ENCODE measurements at places on chromosomes 5 and 9.

DNA sequence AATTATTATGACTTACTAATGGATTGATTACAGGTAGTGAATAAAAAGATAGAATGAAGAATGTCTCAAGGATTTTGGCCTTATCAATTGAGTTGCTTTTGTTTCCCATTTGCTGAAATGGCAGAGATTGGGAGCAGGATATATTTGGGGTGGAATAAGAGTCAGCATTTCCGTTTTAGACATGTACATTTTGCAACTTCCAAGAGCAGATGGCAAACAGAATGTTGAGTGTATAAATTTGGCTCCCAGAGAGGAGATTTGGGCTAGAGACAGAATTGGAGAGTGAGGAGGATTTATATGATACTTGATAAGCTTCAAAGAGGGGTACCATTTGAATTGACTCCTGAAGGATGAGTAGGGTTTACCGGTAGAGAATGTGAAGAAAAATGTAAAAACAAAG, 437.9 kb upstream of the PAPPA start:
- no peak for DNase-seq

GRCh38 chr9:127035948-127036347, 86.5 kb downstream of the ANGPTL2 start:
- no peak for DNase-seq

DNA sequence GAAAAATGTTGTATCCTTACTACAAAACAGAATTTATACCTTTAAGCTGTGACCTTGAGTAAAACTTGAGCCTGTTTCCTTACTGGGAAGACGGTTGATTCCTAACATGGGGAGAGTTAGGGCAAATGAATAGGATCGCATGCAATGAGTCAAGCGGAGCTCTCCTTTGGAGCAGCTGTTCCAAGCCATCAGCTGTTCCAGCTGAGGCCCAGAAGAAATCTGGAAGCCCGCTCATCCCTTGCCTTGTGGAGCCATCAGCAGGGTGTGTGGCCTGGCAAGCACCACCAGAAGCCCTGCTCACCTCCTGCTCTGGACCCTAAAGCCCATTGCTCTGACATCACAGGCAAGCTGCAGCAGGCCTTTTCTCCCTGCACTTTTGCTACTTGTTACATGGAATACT, 8.0 kb downstream of the KIAA1191 start:
- no peak for DNase-seq

GRCh38 chr9:35074141-35074540, 1.7 kb upstream of the VCP start:
- DNase-seq: no peak

- no peak for DNase-seq
Observed at GRCh38 chr5:2385818-2386217, 365.7 kb downstream of the IRX2 start.

DNA sequence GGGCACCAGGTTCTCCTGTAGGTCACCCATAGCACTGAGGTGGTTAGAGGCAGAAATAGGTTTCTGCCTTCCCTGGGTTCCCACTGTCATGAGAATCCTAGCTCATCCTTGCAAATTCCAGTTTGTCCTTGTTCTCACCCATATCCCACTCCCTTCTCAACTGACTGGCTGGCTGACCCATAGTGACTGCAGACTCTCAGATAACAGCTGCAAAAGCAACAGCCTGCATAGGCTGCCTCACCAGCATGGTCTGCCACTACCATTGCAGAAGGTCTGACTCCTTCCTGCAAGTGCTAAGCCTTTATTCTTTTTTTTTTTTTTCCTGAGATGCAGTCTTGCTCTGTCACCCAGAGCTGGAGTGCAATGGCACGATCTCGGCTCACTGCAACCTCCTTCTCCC, 194.0 kb downstream of the SEMA6A start:
- DNase-seq: no peak

GRCh38 chr5:13708432-13708831, 236.1 kb downstream of the DNAH5 start:
- DNase-seq: no peak

GRCh38 chr5:79890930-79891249, 100.2 kb downstream of the MTX3 start:
- DNase-seq: no peak

DNA sequence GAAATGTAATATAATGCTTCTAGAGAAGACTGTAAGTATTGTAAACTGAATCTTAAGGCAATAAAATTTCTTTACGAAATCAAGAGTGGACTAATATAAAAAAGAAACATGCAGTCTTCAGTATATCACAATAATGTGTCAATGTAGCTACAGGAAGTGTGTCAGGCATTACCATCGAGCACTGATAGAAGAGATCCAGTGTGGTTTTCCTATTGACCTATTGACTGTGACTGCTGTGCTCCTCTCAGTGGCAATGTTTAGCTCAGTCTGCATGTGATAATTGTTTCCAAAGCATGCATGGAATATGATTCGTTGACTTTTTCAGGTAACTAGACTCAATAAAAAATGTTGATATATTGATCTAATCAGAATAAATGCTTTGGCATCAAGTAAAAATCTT, 20.3 kb upstream of the PCSK1 start:
- no peak for DNase-seq

- peak; percentile 17 for DNase-seq
Observed at GRCh38 chr5:137891849-137892248, 2.6 kb downstream of the PKD2L2 start.

DNA sequence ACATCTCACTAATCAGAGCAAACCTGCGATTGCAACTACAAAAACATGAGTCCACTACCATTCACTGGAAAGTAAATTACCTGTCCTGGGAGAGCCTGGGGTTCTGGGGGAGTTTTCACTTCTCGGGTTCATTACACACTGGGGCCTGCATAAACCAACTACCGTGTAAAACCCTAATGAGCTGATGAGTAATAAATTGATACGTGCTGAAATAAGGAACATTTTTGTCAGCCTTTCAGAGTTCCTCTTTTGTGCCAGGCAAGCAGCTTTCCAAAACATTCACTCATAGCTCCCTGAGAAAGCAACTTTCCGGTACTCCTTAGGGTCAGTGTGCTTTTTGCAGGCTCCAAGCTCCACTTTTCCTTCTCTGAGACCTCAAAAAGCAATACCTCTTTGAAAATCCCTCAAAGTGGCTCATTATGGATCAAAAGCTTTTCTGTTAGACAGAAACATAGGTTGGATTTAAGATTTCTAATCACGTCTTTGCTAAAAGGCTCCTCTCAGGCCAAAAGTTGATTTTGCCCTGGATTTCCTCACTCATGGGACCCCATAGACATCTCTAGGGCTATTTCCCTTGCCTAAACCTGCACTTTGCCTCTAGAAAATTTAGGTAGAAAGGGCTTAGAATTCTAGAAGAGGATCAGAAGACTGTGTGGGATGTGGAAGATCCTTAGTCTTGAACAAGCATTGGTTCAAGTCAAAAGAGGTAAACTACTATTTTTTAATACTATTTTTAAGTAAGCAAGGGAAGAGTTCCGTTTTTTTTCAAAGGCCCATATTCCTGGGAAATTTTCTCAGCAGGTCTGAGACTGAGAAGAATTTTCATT, 74.8 kb downstream of the ST8SIA4 start:
- no peak for DNase-seq

DNA sequence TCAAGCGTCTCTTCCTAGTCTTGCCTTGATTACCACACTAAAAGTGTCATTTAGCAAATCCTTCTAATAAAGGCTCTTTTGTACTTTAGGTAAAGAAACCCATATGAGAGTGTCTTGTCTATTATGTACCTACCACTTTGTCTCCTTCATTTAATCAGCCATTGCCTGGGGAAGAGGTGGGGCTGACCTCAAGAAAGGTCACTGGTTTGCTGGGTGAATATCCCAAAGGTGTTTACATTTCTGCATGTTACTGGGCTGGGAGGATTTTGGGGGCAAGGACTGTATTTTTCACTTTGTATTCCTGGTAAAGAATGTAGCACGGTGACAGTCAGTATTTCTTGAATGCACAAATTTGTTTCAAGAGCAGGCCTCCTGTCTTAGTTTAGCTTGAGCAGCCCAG, 11.9 kb upstream of the RPS23 start:
- no peak for DNase-seq

- no peak for DNase-seq
Observed at GRCh38 chr5:162514116-162514515, 446.5 kb downstream of the GABRG2 start.

GRCh38 chr5:121251954-121252353, 599.7 kb upstream of the FTMT start:
- DNase-seq: no peak

DNA sequence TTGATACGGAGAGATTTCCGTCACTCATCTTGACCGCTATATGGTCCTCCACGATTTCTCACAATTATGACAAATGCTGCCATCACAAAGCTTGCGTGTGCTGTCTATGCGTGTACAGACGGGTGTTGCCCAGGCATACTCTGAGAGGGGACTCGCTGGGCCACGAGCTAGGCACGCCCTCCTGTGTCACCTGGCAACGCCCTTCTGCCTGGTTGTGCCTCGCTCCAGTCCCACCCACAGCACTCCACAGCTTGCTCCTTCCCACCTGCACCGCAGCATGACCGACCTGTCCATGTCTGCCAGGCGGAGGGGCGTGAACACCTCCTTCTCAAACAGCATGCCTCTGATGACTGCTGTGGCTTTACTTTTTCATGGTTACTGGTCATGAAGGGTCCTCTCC, 55.6 kb downstream of the CAMSAP1 start:
- no peak for DNase-seq

- peak; percentile 48 for DNase-seq
Observed at GRCh38 chr5:68287976-68288706, 72.6 kb downstream of the PIK3R1 start.

Measured in activated CD4-positive, alpha-beta T cell treated with anti-CD3 and anti-CD28 coated beads, Interleukin-2, amount 50 U/mL, for 48 hours (primary cell).